ENCODE measurements at places on chromosomes 1 and 21. TPM values are rescaled to one million over a fixed set of nuclear protein-coding genes. Genes with fewer than 3 reads are reported as not detected.

The COL11A1 gene
- 9.8 TPM for total RNA-seq

The S100A6 gene
- total RNA-seq = 1,010 TPM

The CYP4A11 gene
- not detected for total RNA-seq

DNA sequence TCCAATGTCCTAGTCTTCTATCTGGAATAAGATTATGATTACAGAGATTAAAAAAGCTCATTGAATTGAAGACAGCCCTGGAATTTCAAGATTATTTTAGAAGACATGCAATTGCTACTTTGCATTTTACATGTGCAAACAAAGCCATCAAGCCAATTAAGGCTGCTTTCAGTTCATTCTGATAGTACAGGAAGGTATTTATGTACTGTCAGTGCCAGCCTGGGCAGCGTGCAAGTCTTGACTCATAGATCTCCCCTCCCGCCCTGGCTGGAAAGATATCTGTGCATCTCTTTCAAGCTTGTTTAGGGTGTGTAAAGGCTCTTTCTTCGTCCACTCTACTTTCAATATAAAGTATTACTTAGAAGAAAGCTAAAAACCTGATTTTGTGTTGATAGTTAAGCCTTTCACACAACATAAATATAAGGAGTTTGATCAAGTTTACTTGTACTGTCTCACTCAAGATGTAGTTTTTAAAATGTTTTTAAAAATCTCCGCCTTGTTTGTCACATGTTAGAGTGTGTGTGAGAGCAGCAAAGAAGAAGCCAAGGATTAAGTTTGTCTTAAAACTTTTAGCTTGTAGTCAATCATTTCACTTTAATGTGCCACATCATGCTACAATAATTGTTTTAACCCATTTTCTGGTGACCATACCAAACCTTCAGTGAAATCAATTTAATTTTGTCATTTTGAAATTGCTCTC, 13.6 kb upstream of the LYPLAL1 start:
- H3K27me3 ChIP-seq = no peaks in the 10 kb centered on the region
- no peak overlapping the region for H3K27ac ChIP-seq
- DNase-seq = no peak
- no peak overlapping the region for H3K4me3 ChIP-seq

- H3K27me3 ChIP-seq = no peaks in the 10 kb centered on the region
- peaks cover 19% of the 10 kb centered on the region for H3K4me1 ChIP-seq
- no peaks in the 10 kb centered on the region for H3K36me3 ChIP-seq
These were observed 7.7 kb upstream of the CLIC4 start for GRCh38 chr1:24737368-24738117.

- H3K4me3 ChIP-seq = no peak overlapping the region
- H3K4me1 ChIP-seq = no peaks in the 10 kb centered on the region
- no peak overlapping the region for H3K27ac ChIP-seq
- no peaks in the 10 kb centered on the region for H3K36me3 ChIP-seq
- peaks cover 21% of the 10 kb centered on the region for H3K27me3 ChIP-seq
These were observed 61.2 kb upstream of the ETV3 start for GRCh38 chr1:157199421-157199755.

DNA sequence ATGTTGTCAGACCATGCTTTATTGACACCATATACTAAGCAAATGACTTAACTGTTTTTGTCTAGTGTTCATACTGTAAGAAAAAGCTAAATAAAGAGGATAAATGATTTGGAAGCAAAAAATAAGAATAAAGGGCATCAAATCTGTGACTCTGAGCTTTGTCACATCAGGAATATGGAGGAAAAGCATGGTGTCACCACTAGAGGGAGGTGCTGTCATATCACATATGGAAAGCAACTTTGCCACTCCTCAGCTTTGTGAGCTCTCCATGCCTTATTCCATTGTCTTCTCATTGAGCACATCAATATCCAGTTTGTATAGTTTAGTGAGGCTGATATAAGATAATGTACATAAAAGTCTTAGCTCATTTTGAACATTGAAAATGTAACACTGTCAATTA, 20.8 kb upstream of the GBP1 start:
- no peak for DNase-seq
- H3K4me1 ChIP-seq = no peaks in the 10 kb centered on the region
- H3K36me3 ChIP-seq = no peaks in the 10 kb centered on the region
- H3K4me3 ChIP-seq = no peak overlapping the region
- H3K27ac ChIP-seq = no peak overlapping the region
- no peaks in the 10 kb centered on the region for H3K27me3 ChIP-seq

GRCh38 chr1:201783572-201783971, 45.4 kb upstream of the IPO9 start:
- no peak overlapping the region for H3K4me3 ChIP-seq
- peaks cover 36% of the 10 kb centered on the region for H3K4me1 ChIP-seq
- no peak overlapping the region for H3K27ac ChIP-seq
- DNase-seq = no peak
